H54 (cell line): ENCODE measurements at places on chromosomes 3 and 15.

DNA sequence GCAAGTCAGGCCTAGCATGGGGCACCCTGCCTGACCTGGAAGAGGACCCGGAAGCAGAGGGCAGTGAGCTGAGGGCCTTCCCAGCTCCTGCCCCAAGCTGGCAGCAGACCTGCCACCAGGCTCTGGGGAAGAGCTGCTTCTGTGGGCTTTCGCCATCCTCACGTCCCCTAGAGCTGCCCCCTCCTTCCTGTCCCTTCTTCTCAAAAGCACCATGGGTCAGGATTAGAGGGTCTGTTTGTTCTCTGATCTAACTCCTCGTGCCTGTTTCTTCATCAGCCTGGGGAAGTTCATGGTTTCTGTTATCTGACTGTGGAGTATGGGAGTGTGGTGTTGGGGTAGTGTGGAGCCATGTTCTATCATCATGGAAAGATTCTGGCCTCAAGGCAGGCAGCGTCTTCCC lies 58.4 kb upstream of the POLG start:
- DNase-seq, result no peak

DNA sequence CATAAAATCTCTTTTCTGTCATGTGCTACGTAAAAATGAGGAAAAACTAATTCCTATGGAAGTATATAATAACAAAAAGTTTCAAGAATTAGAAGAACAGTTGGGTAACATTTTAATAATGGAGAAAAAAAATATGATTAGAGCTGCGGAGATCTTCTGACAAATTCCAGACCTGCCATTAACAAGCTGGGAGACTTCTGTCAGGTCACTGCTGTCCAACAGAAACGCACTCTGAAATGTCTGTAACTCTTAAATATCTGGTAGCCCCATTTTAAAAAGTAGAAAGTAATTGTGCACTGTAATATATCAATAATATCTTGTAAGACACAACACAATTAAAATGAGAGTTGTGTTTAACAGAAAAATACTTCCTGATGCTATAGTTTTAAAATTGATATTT lies 15.7 kb downstream of the GOLIM4 start:
- DNase-seq, result no peak

GRCh38 chr3:124998247-124998630 lies 57.6 kb downstream of the HEG1 start:
- DNase-seq, result no peak

DNA sequence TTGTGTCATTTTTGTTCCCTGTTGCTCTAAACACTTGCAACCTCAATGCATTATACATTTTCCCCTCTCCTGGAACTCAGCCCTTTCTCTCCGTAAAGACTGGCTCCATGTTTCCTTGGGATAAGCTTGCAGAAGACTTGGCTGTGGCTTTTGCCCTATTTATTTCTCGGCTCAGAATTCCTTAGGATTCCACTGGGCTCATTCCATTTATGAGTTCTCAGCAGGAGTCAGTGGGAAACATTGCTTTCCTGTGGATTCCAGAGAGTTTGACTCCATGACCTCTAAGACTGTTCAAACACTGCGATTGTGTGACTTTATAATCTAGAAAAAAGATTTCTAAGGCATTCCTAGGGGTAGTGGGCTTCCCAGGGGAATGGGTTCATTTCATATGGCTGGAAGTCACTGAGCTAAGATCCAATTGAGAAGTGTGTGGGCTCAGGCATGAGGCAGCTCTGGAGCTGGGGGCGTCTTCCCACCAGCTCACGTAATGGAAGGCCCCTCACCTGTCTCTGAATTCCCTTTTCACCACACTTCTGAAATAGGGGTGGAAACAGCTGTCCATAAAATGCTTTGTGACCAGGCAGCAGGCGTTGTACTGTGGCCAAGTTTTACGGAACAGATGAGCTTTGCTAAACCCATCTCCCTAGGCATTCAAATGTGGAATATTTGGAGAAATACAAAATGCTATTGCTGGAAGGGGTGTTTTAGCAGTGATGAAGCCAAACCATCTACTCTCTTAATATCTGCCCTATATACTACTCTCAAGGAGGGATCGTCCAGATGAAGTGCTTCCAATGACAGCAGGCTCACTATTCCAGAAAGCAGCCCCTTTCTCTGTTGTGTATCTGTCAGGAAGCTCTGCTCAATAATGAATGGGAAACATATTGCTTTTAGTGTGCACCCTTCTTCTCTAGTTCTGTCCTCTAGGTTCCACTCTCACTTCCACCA lies 91.8 kb upstream of the BCL6 start:
- no peak for DNase-seq

DNA sequence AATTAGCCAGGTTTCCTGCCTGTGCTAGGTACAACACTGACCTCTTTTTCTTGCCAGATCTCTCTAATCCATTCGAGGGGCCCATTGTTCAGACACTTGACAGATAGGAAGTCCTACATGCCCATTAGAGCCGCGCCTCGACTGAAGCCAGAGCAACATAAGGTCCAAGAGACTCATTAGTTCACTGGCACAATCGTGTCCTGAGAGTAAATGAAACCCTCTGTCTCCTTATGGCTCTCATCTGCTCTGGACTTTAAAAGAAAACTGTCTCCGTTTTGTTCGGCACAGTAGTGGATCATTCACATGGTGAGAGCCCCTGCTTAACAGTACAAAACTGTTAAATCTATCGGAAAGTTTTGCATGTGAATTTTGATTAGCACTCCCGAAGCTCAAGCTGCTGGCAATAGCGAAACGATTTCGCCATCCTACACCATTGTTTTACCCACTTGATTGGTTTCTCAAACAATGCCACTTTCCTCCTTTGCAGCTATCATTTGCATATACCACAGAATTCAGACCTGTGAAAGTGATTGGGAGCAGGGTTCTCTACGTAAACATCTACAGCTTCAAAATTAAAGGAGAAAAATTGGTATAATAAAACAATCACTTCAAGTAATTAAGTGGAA lies 19.0 kb upstream of the C15orf61 start:
- no peak for DNase-seq

DNA sequence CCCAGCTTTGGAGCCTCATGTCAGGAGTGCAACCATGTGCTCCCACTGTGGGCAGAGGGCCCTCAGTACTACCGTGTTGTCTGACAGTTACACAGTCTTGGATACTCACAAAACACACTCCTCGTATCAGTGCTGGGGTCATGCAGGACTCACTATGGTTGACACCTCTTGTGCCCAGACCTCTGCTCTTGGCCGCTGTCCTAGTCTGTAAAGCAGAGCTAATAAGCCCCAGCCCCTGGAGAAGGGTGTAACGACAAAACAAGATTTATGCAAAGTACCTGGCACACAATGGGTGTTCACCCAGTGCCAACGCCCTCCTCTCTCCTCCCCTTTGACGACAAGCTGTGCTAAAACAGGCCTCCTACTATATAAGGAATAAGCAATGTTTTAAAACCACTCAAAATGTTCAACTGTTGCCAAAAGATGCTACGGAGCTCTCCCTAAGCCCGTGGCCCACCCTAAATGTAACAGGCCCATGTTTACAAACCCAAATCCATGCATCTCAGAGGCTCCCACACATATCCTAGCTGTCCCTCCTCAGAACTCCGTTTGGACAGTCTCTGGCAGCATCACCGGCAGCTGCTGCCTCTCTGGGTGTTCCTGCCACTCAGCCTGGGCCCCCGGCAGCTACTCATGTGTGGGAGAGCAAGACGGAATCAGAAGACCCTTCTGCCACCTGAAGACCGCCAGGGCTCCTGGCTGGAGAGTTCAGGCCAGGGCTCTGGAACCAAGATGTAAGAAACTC lies 65.8 kb downstream of the MRPL46 start:
- DNase-seq, result no peak

DNA sequence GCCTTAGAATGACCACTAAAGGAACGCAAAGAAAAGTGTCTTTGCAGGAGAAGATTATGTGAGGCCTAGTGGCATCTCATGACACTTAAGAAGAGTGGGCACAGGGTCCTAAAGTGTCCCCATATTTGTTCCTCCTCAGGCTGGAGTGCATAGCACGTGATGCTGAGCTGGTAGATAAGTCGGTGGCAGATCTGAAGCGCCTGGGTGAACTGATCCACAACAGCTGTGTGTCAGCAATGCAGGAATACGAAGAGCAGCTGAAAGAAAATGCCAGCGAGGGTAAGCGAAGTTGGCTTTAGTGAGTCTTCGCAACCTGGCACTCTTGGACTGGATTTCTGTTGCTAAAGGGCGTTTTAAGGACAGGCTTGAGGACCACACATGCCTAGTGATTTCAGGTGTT lies 92.6 kb downstream of the CHD2 start:
- no peak for DNase-seq

GRCh38 chr3:49614936-49615335 lies 59.2 kb upstream of the APEH start:
- no peak for DNase-seq
